HuH-7 (cell line): ENCODE measurements at places on chromosomes 4 and X.
A peak's percentile ranks its signal among the peaks of the same experiment; 100 is the strongest.

DNA sequence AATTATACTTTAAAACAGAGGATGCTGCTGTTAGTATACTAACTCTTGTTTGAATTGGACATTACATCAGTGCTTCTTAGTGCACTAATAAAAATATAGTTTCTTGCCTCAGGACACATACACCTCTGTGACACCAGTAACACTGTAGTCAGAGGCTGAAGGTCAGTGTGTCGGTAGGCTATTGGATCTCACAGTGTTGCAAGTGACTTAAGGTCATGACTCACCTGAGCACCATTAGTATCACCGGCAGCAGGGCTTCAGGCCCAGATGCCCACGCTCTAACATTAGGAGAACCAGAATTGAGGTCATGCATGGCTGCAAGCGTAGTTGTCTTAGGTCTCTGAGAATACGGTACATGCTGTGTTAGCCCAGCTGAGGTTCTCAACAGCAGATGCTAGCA is 15.2 kb downstream of the ETDC start:
- no peak for DNase-seq

- no peak for DNase-seq
These were observed 22.0 kb upstream of the SUPT20HL2 start for GRCh38 chrX:24335871-24336270.

DNA sequence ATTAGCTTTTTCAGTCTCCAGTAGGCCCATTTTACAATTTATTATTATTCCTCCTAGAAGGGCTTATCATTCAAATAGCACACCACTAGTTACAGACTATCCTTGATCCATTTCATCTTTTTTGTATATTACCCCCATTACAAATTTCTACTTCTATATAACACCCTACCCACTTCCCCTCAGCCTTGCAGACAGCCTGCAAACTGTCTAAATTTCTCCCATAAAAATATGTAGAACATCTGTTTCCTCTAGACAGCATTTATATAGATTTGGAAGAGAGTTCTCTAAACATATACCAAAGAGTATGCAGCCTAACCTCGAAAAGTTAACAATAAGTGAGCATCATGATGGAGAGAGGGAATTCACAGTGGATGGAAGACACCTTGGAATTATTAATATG is 30.8 kb downstream of the COMMD8 start:
- DNase-seq: no peak

- no peak for DNase-seq
These were observed 7.0 kb downstream of the STAG2 start for GRCh38 chrX:123968383-123969050.

DNA sequence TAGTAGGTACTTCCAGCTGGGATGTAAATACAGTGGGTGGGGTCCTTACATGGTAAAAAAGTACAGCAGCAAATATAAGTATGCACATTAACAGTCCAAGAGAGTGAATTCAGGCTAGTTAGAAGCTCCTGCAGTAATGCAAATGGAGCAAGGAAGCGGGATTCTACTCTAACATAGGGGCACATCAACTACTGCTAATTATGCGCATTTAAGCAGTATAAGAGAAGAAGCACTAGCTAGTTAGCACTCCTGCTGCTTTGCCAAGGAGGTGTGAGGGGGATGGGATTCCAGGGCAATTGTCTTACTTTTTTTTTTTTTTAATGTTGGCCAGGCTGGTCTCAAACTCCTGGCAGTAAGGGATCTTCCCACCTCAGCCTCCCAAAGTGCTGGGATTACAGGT is 284.1 kb downstream of the CHIC1 start:
- no peak for DNase-seq

DNA sequence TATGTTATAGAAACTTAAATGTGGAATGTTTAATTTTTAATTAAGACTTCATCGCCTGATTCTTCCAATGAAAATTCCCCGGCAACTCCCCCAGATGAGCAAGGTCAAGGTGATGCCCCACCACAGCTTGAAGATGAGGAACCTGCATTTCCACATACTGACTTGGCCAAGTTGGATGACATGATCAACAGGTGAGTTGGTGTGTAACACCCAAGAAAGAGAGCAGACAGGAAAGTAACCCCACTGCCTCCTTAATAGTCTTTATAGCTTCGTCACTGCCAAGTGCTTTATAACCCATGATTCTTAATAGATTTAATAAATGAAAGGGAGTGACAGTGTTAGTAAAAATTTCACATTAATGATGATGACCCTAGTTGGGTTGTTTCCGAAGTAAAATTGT is 43.7 kb downstream of the USP9X start:
- DNase-seq: no peak

DNA sequence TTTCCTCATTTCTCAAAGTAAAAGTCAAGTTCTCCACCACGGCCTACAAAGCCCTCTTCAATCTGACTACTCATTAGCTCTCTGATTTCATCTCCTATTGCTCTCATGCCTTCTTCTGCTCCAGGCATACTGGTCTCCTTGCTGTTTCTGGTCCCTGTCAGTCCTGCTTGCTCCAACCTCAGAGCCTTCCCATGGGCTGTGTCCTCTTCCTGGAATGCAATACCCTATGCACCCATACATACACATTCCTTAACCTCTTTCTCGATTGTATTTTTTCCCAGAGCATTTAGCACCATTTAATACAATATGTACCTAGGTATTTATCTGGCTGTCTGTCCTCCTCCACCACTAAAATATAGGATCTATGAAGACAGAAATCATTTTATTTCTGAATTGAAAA is 385.2 kb downstream of the GASK1B start:
- no peak for DNase-seq

DNA sequence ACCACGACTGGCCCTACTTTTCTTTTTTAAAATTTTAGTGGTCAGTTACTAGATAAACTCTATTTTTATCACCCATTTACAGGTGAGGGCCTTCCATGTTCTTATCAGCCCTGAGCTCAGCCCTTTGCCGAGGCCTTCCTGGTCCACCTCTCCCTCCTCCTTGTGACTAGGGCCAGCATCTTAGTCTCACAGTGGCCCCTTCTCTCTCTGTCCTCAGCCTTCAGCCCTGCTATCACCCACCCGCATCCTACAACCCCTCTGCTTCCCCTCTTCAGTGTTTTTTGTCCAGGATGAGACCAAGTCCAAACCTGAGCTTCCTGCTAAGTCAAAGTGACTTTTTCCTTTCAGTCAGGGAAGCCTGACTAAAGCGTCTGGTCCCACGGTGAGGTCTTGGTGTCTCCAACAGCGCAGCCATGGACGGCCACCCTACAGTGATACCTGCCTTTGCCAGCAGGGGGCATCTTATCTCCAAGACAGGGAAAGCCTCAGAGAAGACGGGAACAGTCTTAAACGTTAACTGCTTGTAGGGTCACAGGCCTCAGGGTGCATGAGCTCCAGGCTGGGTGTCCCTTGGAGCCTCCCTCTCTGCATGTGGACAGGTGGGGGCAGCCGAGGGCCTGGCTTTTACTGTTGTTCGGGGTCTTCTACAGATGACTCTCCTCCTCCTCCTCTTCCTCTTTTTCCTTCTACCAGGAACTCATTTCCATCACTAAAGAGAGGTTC is 11.7 kb upstream of the GAGE10 start:
- peak; percentile 52 for DNase-seq

GRCh38 chr4:17531538-17532285 is 16.7 kb downstream of the CLRN2 start:
- no peak for DNase-seq

DNA sequence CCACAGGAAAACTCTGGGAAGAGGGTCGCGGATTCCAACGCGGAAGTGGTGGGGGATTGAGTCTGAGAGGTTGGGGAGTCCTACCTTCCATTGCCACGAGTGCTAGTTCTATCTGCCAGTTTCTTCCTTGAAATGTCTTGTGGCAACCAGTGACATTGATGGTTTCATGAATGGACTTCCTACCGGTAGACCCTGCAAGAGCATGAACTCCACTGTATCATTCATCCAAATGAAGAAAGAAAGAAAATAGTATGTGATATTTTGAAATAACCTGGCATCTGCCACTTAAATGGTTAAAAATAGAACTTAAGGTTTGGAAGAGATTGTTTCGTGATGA is 1.1 kb upstream of the SLC10A7 start:
- DNase-seq: peak; percentile 40

- no peak for DNase-seq
These were observed 48.7 kb downstream of the FGFRL1 start for GRCh38 chr4:1060121-1060520.

GRCh38 chrX:45889471-45889870 is 655.8 kb downstream of the ZNF674 start:
- DNase-seq: no peak

DNA sequence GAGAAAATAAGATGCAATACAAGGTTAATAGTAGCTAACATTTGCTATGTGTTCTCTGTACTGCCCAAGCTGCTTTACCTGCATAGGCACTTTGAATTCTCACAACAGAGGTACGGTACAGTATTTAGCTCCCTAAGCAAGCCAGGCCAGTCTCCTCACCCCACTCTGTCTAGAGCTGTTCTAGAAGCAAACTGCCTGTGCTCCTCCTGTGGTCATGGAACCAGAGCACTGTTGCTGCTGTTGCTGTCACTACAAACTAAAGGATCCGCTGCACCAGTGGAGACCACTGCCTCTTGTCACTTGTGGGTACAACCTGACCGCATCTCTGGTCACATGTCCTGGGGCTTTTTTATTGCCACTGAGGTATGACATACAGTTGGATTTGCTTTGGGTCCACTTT is 19.6 kb downstream of the ZNF330 start:
- DNase-seq: no peak

- DNase-seq: peak; percentile 73
These were observed 1.1 kb downstream of the GTPBP6 start for GRCh38 chrX:317424-318067.

DNA sequence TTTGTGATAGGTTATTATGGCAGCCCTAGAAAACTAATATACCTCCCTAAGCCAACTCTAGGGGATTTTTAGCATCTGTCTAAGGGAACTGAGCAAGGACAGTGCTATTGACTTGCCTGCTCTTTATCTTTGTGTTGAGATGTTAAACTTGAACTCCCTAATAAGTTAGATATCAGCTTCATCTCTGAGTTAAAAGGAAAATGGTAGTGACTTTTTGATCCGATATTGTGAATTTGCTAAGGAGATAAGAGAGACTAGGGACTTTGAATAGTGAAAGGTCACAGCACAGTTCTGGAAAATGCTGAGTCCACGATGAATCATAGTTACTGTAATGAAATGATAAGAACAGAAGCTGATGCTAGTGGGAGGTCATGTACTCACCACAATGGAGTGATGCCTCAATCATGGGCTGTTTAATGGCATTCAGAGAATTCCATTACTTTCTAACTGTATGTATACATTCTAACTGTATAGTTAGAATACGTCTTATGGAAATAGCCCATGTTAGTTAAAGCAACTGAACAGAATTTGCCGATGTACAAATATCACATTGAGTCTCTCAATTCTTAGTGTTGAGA is 147.2 kb downstream of the GLRA3 start:
- no peak for DNase-seq

DNA sequence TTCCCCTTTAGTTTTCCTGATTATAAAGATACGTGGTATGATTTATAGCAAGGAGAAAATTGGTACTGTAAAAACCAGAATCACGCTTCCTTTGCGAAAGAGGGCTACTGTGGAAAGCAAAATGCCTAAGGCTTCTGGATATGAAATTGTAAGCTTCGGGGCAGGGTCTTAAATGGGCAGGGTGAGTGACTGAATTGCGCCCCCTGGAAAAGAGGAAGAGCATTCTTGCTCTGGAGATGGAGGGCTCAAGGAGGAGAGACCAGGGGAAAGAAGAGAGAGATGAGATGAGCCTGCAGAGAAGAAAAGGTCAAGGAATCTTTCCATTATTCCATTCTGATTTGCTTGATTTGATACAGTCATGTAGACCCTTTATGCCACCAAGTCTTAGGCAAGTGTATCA is 13.1 kb upstream of the ETNPPL start:
- no peak for DNase-seq
